Spleen (tissue), 13 donors: ENCODE measurements at places on chromosomes 5 and 9. TPM values are rescaled to one million over a fixed set of nuclear protein-coding genes. Genes with fewer than 3 reads are reported as not detected.

PFN3 gene
- total RNA-seq = not detected

SLC27A6 gene
- not detected for total RNA-seq

F12 gene
- 1.0 TPM for total RNA-seq

ENHO gene
- not detected for total RNA-seq

FAM78A gene
- total RNA-seq = 32.3 TPM

DNA sequence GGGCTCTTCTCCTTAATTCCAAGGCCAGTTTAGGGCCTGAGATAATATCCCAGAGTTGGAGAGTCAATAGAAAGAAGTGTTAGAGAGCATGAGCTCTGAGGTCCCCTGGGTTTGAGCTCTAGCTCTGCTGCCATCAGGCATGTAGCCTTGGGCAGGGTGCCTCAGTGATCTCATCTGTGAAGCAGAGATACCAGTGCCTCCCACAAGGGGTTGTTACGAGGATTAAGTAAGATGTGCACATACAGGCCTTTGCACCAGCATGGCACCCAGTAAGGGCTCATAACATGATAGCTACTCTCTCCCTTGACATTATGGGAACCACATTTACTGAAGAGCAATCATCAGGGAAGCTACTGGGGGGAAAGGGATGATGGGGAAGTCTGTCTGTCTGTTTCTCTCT, 265.7 kb downstream of the HSPA4 start:
- no peak for DNase-seq

DNA sequence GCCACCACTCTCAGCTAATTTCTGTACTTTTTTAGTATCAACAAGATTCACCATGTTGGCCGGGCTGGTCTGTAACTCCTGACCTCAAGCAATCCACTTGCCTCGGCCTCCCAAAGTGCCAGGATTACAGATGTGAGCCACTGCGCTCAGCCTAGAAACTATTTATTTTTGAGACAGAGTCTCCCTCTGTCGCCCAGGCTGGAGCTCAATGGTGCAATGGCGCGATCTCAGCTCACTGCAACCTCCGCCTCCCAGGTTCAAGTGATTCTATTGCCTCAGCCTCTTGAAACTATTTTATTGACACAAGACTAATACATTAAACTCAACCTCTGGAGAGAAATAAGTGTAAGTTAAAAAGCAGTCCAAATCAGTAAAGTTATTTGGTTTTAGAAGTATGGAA, 34.0 kb downstream of the IL6ST start:
- DNase-seq = no peak

- no peak for DNase-seq
Measured at GRCh38 chr5:115343855-115344254, 47.4 kb upstream of the CCDC112 start.

DNA sequence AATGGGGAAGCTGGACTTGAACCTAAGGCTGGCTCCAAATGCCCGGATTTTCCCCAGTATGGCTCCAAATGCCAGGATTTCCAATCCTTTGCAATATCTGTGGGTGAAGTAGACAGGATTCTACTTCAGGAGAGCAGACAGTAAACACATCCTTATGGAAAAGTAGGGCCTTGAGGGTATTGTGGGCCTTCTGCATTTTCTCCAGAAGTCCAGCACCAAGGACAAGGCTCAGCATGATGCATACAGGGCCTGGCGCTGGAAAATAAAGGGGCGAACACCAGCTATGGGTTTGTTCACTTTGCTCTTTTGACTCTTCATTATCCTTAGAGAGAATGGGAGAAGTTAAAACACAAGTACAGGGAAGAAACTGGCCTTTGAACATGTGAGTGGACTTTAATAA, 347.5 kb downstream of the SEMA5A start:
- DNase-seq = no peak

- no peak for DNase-seq
Measured at GRCh38 chr9:101465326-101465915, 29.8 kb upstream of the ALDOB start.

DNA sequence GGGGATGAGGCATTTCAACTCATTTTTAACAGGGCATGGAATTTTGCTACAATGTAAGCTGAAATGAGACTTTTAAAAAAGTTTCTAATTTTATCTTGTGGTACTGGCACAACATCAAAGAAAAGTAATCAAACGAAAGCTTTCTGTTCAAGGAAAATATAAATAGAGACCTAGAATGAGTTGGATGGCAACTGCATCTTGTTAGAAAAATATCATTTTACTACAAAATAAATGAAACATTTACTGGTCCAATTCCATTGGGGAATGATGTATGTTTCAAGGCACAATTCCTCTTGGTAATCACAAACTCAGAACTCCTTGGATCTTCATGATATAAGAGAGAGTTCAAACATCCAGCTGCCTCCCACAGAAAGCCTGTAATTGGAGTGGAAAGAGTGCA, 102.8 kb downstream of the HMHB1 start:
- no peak for DNase-seq

- no peak for DNase-seq
Measured at GRCh38 chr5:107265193-107265592, 405.5 kb downstream of the EFNA5 start.

- DNase-seq = no peak
Measured at GRCh38 chr5:68762201-68762600, 331.6 kb upstream of the SLC30A5 start.

- DNase-seq = no peak
Measured at GRCh38 chr9:7454624-7455023, 345.0 kb downstream of the DMAC1 start.

DNA sequence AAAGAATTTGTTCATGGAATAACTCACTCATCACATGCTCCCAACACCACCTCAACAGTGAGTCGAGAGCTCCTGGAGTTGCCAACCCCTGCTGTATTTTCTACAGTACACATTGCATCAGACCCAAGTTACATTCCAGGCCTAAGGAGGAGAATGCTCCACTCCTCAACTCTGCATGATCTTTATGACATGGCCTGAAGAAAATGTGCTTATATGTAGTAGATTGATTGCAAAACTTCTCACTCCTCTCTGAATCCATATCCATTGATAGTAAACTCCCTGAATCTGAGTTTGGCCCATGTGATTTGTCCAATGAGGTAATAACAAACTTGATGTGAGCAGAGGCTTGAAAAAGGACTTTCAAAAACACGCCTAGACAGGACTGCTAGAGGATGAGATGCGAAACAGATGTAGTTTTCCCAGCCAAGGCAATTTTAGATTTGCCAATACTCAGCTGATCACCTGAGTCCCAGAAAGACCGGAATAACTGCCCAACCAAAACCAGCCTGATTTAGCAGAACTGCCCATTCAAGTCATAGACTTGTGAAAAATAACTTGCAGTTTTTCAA, 29.0 kb upstream of the PAPPA start:
- DNase-seq = no peak

DNA sequence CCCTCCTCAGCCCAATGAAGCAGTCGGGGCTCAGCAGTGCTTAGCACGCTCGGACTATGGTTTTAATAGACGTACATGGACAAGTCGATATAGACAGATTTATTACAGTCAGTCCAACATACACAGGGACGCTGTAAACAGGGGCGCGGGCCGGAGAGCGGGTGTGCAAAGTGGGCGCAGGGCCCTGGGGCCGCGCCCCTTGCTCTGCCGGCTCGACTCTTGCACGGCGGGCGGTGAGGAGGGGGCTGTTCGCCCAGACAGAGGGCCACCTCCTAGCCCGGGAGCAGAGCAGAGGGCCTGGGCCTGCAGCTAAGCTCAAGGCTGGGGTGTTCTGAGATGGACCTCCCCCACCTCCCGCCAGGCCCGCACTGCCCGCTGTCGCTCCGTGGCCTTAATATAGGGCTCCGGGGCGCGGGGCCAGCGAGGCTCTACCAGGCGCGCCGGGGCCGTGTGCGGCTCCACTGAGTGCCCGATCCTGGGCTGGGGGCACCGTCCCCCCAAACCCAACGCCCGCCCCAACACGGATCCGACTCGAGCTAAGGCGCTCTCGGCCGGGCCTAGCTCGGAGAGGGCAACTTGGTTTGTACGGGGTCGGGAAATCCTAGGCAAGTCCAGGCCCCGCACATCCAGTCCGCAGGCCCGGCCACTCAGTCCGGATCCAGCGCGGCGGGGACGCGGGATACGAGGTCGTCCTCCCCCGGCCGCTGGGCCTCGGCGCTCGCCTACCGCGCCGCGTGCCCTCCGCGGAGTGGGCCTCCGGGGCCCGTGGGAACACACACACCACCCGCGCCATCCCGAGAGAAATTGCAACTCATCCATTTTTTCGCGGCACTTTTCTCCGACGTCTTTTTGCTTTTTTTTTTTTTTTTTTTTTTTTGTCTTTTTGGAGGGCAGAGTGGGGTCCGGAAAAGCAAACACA, 6.1 kb downstream of the PITX1 start:
- no peak for DNase-seq

DNA sequence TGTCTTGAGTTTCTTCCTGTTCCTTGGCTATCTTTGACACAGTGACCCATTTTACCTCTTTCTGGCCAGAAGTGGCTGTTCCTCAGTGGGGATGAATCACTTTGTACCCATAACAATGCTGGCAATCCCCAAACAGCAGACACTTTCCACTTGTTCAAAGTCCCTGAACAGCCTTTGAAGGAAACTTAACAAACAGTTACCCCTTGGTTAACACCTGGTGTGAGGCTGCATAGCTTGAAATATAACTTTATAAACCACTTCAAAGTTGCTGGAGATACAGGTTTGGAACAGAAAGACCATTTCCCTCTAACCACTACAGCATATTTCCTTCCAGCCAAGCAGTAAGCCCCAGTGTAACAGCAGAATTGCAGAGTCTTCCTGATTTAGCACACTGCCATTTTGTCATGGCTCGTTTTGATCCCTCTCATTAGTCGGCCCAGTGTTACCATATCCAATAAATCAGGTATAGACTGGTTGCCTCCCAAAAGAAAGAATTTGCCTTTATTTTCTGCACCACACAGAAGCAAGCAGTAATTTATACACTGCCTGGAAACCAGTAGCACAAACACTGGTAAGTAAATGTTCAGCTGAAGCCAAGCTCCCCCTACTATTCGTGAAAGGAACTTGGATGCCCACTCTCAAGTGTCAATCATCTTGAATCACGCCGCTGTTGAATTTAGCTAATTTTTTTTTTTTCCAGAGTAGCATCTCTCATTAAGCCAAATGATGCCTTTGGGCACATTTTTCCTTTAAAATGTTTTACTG, 225.9 kb downstream of the PIK3R1 start:
- DNase-seq = no peak

- DNase-seq = peak; percentile 68
Measured at GRCh38 chr5:98839469-98840383, 66.3 kb downstream of the RGMB start.

- no peak for DNase-seq
Measured at GRCh38 chr5:126122942-126123341, 300.3 kb upstream of the GRAMD2B start.

- DNase-seq = peak; percentile 12
Measured at GRCh38 chr9:132739710-132740310, 69.5 kb downstream of the GTF3C4 start.

GRCh38 chr5:120457839-120458507, 6.1 kb upstream of the PRR16 start:
- peak; percentile 88 for DNase-seq

DNA sequence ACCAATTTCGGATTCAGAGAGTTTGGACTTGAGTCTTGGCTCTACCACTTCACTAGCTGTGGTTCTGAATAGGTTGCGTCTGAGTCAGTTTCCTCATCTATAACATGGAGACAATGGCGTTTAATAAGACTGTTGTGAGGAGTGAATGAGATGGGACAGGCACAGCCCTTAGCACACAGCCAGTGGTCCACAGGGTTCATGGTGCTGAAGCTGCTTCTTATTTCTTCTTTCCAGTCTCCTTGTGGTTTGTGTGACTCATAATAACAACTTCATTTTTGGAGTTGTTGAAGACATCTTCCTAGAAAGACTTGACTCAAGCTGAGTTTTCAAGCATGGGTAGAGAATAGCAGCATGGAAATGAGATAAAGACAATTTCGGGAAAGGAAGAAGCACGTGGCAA, 172.6 kb upstream of the PPP2R2B start:
- DNase-seq = no peak

DNA sequence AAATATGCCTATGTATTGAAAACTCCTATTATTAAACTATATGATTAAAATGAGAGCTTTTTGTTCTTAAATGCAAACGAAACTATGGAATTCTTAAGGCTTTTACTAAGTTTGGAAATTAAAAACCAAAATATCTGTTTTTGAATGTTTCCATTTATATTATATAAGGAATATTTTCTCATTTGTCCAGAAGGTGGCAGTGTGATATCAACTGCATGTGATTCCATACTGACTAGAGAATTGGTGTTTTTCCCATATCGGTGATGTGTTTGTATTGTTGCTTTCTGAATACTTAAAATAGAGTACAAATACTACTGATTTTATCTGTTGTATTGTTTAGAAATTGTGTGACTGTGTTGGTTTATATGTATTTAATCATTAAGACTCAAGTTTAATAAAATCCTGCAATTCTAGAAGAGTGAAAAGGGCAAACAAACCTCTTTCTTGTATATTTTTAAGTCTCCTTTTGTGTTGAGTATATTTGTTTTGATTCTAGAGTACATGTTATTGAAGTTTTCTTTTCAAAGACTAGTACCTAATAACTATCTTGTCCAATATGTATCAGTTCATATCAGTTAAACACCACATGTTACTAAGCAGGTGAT, 320.8 kb downstream of the CCDC171 start:
- DNase-seq = no peak
